ENCODE measurements at places on chromosomes 13 and 19.

- no peak for DNase-seq
These were observed 224.2 kb upstream of the IRS2 start for GRCh38 chr13:110010404-110011138.

DNA sequence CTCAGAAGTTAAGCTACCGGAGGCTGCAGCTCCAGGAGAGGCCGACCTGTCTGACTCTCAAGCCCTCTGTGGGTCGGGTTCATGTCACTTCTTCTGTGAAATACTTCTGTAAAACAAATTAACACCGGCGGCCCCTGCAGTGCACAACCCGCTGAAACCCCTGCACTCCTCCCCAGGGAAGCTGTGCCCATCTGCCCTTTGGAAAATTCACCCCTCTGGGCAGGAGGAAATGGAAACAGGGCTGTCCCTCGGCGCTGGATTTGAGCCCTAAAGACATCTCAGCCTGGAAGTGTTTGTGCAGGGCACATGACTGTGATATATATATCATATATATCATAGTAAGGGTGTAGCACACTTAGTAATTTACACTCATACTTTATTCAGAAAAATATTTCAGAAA is 415.3 kb downstream of the IRS2 start:
- DNase-seq, result no peak

- DNase-seq, result no peak
These were observed 1.6 kb upstream of the IGFL4 start for GRCh38 chr19:46042252-46042883.

DNA sequence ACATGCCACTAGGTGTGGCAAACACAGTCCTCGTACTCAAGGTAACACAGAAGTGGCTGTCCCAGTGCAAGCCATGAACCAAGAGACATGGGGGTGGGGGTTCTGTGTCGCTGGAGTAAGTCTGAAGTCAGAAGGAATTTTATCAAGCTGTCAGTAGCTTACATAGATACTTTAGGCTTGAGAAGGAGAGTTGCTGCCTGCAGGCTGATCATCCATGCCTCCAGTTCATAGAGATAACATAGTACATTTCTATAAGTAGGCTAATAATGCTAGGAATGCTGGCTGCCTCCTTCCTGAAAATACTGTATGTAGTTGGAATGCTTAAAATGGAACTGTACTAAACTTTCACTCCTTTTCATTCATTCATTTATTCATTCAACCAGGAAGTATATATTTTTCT is 70.1 kb downstream of the CAB39L start:
- no peak for DNase-seq

- no peak for DNase-seq
These were observed 4.9 kb upstream of the SGCG start for GRCh38 chr13:23175920-23176319.

- DNase-seq, result no peak
These were observed 211.9 kb downstream of the NALCN start for GRCh38 chr13:101204270-101205020.

DNA sequence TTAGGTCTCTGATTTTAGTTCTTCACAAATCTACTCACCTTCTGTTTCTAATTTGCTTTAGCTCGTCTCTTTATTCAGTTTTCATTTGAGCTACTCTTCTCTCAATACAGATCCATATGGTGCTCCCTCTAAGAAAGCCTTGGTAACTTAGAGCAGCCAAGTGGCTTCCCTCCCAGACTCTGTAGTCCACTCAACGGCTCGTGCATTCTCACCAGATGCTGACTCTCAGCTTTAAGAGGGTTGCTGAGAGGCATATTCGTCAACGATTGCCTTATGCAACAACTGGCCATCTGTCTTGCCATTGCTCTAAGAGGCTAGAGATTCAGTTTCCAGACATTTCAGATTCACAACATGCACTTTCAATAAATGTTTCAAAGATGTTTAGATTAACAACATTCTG is 785.8 kb upstream of the SLC10A2 start:
- no peak for DNase-seq

GRCh38 chr13:97986835-97987234 is 33.4 kb downstream of the IPO5 start:
- no peak for DNase-seq

- no peak for DNase-seq
These were observed 72.2 kb downstream of the ATP11A start for GRCh38 chr13:112761701-112762689.

GRCh38 chr13:75959861-75960481 is 323.8 kb downstream of the LMO7 start:
- DNase-seq, result no peak

GRCh38 chr19:14402332-14403144 is 16.6 kb downstream of the DDX39A start:
- DNase-seq, result no peak

- DNase-seq, result peak; percentile 80
These were observed 3.0 kb upstream of the COX6B1 start for GRCh38 chr19:35644987-35645679.

GRCh38 chr19:43337737-43338136 is 15.7 kb upstream of the CD177 start:
- DNase-seq, result no peak

DNA sequence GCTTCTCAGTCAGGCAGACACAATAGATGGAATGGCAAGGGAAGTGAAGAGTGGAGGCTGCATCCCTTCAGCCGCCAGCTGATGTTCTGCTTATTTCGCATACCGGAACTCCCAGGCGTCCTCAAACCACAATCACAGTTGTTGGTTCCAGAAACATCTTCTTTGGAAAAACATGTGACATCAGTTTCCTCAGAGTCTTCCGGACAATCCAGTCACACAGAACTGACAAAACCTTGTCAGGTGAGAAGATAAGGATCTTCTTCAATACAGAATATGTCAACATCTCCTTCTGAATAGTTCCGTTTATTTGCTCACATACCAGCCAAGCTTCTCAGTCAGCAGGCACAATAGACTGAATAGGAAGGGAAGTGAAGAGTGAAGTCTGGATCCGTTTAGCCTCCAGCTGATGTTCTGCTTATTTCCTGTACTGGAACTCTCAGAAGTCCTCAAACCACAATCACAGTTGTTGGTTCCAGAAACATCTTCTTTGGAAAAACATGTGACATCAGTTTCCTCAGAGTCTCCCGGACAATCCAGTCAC is 45.1 kb upstream of the CEACAM21 start:
- DNase-seq, result no peak

GRCh38 chr13:50422181-50423148 is 407.2 kb downstream of the KCNRG start:
- no peak for DNase-seq

GRCh38 chr13:80217614-80218456 is 123.1 kb downstream of the SPRY2 start:
- DNase-seq, result no peak

GRCh38 chr13:41065078-41065477 is 3.8 kb downstream of the WBP4 start:
- no peak for DNase-seq

DNA sequence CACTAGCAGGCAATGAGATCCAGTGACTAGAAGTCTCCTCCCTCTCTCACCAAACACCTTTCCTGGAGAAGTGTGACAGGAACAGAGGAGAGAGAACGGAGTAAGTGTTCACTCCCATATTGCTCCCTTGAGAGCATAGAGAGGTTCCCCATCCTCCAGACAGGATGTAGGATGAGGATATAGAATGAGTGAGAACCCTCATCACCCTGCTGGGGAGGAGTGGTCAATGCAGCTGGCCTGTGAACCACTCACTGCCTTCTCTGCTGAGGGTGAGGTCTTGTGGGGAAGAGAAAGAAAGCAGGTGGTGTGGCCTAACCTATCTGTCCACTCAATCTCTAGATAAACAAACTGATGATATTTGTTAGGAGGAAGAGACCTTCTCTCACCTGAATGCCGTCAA is 386.6 kb downstream of the PCDH20 start:
- DNase-seq, result no peak

DNA sequence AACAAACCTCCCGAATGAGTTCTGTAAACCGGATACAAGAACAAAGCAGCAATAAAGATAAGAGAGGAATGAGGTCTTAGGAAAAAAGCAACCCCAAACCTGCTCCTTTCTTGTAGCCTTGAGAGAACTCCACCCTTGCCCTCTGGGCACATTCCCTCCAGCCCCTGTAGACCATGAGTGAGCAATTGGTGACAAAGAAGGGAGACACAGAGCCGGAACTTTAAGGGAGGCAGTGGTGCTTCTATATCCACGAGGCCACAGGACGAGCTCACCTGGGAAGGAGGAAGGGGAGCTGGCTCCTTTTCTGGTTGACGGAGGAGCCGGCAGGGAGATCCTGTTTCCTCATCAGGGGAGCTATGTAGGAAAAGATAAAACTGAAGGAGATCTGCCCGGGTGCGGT is 13.0 kb downstream of the BRME1 start:
- DNase-seq, result no peak

DNA sequence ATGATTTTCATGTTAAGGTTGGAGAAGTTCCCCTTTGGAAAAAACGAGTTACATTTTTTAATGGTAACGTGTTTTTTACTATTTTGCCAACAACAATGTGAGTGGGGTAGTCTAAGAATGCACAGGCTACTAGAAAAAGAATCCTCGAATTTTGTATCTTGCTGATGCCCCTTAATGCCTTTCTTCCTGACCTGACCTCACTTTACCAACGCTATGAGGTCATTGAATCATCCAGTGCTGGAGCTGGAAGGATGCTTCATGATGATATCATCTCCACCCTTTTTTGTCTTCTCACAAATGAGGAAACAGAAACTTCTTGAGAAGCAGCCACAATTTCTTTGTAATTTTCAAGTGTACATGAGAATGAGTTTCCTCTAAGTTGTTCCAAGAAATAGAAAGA is 8.2 kb upstream of the UBL3 start:
- DNase-seq, result no peak

DNA sequence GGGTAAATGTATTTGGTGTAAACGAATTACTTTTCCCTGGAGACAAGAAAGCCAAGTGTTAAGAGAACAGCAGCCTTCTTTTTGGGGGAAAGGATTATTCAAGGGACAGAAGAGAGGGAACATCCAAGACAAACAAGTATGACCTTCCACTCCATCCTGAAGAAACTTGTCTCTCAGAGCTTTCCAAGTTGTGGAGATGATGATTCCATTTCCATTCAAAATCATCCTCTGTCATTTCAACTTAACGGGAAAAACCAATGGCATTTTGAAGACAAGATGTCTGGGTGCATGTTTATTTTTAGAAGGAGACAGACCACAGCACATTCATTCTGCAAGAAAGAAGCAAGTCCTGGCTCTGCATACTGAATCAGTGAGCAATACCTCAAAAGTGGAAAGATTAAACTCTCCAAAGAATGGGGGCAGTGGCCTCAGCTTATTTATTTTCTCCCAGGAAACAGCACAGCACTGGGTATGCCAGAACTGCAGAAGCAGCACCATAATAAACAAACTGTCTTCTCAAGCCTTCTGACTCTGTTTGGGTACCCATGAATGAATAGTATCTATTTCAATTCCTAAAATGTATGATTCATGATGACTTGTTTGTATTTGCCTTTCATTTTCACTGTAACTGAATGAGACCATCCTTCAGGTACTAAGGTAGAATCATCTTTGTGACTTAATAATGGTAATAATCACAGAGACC is 541.0 kb downstream of the RFC3 start:
- no peak for DNase-seq

DNA sequence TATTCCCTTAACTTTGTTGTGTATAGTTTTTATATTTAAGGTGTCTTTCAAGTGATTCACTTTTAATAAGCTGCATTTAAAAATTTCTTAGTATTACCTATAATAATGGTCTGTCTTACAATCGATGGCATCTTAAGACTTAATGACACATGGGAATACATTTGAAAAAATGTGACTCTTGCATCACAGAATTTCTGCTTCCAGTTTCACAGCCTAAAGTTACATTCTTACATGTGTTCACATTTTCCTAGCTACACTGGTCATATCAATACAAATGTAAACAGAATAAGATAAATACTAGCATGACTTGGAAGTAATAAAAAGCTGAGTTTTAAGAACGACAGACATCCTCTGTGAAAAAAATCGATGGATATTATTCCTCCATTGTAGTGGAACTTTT is 1597.1 kb upstream of the MIR17HG start:
- DNase-seq, result no peak

DNA sequence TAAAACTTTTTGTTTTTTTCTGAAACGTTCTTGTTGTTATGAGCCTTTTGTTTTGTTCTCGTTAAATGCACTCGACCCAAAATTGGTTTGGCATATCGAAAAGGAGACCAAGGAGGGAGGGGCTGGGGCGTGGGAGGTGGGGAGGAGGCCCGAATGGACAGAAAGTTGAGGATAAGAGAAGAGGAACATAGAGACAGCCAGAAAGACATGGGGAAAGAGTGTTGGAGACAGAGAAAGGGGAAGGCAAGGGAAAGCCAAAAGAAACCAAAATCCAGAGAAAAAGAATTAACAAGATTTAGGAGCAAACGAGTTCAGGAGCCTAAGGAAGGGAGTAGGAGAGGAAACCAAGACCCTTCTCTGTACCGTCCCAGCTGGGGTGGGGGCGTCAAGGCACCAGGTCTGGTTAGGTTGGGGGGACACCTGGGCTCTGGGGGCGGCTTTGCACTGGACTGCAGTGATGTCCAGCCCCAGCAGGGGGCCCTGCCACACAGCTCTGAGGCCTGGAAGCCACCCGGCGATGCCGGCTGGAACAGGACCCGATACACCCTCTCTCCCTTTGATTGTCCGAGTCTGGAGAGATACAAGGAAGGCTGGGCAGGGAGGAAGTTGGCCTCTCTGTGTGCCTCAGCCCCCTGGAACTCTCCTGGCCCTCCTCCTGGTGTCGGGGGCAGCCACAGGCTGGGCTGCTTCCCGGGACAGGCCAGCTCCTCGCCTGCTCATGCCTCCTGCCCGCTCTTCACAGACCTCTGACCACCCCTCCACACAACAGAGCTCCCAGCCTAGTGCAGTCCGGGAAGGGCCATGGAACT is 11.6 kb upstream of the ASF1B start:
- peak; percentile 81 for DNase-seq

GRCh38 chr19:15253061-15253460 is 20.8 kb upstream of the EPHX3 start:
- DNase-seq, result no peak

- DNase-seq, result no peak
These were observed 128.7 kb downstream of the MAB21L1 start for GRCh38 chr13:35347679-35348205.

DNA sequence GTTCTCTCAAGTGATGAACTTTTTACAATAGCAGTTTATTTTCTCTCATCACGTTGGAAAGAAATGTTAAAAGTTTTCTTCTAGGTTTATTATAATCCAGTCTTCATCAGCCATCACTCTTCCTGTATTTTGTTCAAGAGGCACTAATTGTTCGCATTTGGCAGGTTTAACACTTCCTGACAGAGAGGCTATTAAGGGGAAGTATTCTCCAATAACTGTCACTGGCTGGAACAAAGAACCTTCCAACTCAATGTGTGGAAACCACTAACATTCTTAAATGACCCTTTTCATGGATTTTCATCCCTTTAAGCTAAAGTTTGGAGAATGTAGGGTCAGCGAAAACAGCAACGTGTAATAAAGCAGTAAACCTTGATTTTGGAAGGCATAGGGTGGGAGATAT is 145.1 kb downstream of the PCCA start:
- DNase-seq, result no peak

Data from natural killer cell treated with Interleukin-12 subunit alpha and Interleukin-12 subunit beta and Interleukin-15 and Interleukin-18, amount 100 ng/mL, for 72 hours (primary cell).